GM10248 (cell line): ENCODE measurements at places on chromosomes 4 and X.

DNA sequence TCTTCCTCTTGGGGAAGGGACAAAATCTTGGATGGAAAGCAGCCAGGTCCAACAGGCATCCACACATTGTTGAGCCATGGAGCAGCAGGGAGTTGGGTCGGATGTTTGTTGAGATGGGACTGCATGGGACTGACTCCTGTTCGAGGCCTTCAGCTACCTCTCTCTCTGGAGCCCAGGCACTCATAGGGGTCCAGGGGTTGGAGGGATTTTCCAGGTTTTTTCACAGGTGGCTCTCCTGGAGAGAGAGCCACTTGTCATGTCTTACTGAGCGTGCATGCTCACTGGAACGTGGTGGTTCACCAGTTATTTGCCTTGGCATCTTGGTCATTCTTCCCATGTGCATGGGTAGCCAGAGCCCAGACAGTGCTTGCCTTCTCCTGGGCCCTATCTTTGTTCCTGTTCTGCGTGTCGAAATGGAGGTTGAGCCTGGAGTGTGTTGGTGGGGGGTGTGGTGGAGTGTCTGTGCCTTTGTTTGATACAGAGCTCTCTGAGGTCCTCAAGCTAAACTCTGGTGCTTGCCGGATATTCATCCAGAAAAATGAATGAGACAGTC lies 60.6 kb downstream of the NBDY start:
- no peak for DNase-seq

- peak; percentile 50 for DNase-seq
Measured at GRCh38 chrX:134369576-134369975, 90.4 kb upstream of the HPRT1 start.

- no peak for DNase-seq
Measured at GRCh38 chrX:133709501-133709900, 275.9 kb downstream of the GPC3 start.

DNA sequence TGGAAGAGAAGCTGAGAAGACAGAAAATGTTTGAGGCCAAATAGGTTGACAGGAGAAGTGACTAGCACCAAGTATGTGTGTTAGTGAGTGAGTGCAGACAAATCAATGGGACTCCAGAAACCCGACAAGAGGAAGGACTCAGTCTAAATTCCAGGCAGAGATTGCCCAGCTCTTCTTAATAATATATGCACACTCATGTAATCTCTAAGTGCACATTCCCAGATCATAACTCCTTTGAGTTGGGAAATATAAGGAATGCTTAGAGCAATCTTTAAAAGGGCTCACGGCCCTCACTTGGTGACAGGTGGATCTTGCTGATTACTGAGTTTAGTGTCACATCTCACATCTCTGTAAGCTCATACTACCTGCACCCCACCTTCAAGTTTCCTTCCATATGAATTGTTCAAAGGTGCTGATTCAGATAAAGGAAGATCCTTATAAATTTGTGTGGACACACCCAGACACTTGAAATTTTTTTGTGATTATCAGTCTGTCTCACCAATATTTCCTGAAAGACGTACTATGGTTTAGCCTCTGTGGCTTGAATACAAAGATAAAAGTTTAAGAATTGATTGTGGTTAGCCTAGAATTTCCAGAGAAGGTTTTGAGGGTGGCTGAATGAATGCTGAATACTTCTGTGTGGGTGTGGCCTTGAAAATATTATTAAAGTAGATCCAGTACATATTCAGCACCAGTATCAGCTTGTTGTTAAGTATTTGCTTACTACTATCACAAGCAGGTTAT lies 205.1 kb upstream of the UGT8 start:
- DNase-seq = no peak

DNA sequence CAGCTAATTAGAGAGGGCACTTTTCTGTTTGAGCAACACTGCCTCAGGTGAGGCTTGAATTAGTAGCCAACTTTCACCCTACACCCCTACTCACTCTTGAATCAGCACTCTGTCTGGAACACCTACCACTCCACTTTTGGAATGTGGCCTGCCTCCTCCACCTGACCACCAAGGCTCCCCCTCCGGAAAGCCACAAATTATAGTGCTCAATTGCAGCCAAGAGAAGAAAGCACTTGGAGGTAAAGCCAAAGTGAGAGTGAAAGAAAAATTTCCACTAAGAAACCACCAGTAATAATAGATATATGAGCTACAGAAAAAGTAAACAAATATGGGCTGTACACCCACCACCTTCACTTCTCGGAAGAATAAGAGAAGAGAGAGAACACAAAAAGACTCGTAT lies 41.1 kb downstream of the PPP3CA start:
- DNase-seq = peak; percentile 28

GRCh38 chr4:136562834-136563233 lies 969.5 kb downstream of the PCDH18 start:
- no peak for DNase-seq

DNA sequence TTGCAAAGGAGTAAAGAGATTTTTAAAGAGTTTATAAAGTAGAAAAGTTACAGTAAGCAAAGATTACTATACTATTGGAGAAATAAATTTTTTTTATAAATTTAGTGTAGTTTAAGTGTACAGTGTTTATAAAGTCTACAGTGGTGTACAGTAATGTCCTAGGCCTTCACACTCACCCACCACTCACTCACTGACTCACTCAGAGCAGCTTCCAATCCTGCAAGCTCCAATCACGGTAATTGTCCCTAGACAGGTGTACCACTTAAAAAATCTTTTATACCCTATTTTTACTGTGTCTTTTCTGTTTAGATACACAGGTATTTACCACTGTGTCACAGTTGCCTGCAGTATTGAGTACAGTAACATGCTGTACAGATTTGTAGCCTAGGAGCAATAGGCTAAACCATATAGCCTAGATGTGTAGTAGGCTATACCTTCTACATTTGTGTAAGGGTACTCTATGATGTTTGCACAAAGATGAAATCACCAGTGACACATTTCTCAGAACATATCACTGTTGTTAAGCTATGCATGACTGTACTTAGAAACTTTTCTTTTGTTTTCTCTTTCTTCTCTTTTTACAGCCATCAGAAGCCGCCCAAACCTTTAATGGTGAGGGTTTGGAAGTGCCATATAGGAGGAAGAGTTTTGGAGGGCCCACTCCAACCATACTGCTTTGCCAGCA lies 11.8 kb upstream of the SH3RF1 start:
- no peak for DNase-seq

DNA sequence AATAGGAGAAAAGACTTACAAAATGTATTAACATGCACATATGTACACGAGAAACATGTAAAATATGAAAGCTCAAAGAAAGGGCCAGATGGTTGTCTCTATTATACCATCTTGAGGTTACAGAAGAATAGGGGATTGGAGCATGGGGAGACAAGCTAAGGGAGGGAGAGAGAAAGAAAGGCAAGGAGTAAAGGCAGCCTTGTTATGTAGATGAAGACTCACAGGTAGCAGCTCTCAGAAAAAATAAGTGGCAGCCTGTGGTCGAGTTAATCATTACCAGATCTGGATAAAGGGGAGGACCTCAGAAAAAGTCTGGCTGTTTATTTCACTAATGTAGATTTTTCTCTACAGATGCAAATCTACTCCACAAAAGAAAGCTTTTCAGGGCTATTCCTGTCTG lies 26.6 kb upstream of the PPP1R2C start:
- DNase-seq = no peak
